HEK293T (cell line): ENCODE measurements at places on chromosomes 16 and 17.

GRCh38 chr16:48235556-48236136 lies 8.5 kb upstream of the LONP2 start:
- DNase-seq = no peak

DNA sequence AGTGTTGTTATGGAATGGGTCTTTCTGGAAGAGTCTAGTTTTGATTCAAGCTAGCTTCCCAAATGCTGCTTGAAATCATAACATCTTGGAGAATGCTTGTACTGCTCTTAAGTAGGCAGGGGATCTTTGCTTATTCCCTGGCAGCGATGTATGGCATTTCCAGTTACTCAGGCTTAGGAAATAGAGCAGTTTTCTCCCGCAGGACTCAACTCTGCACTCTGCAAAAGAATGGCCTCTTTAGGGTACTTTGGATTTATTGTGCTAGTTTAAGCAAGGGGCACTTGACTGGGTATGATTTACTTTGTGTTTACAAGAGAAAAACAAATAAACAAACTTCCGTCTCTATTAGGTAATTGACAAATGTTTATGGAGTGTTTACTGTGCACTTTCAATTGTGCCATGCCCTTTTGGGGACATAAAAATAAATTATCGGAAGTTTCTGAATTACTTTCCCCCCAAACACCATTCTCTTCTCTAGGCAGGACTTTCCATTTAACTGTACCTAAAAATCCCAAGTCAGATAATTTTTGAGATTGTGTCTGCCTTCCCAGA lies 164.0 kb downstream of the MAP2K6 start:
- DNase-seq = no peak

- no peak for DNase-seq
Measured at GRCh38 chr17:11388054-11388453, 147.0 kb downstream of the SHISA6 start.

DNA sequence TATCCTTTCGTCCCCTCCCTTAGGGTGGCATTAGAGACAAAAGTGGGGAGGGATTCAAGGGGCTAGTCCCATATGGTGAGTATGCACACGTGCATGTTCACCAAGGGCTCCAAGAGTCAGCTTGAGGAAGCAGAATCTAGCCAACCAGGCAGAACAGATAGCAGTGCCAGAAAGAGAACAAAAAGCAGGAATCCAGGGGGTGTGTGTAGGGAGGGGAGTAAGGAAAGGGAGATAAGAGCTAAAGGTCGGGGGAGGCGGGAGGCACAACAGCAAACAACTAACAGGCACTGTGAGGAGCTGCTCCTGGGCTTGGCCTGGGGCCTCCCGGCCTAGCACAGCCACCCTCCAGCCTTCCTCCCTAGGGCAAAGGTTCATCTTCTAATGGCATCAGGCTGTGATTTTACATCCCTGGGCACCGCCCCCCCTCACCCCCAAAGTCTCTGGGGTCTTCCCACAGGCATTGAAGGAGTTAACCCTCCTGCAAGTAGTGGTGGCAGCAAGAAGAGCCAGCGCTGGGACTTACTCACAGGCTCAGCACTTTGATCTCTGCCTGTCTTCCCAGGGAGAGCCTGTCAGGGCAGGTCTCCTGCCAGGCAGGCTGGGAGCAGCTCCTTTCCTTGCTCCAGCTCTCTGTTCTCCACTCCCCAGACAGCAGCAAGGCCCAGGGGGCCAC lies 12.4 kb upstream of the SUPT4H1 start:
- DNase-seq = no peak

- DNase-seq = no peak
Measured at GRCh38 chr17:64171041-64171440, 41.1 kb upstream of the ERN1 start.

DNA sequence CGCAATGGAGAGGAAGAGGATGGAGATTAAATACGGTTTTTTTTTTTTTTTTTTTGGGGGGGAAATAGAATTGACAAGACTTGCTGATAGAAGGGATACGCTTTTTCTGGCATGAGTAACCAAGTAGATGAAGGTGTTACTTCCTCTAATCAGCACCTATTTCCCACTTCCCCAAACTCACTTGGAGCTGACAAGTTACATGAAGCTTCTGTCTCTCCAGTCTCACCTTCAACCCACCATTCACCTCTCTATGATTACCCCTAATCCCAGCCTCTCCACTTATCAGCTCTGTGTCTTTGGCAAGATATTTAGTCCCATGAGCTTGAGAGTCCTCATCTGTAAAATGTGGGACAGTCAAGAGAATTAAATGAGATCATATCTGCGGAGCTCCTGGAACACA lies 185.9 kb upstream of the HS3ST3A1 start:
- no peak for DNase-seq

DNA sequence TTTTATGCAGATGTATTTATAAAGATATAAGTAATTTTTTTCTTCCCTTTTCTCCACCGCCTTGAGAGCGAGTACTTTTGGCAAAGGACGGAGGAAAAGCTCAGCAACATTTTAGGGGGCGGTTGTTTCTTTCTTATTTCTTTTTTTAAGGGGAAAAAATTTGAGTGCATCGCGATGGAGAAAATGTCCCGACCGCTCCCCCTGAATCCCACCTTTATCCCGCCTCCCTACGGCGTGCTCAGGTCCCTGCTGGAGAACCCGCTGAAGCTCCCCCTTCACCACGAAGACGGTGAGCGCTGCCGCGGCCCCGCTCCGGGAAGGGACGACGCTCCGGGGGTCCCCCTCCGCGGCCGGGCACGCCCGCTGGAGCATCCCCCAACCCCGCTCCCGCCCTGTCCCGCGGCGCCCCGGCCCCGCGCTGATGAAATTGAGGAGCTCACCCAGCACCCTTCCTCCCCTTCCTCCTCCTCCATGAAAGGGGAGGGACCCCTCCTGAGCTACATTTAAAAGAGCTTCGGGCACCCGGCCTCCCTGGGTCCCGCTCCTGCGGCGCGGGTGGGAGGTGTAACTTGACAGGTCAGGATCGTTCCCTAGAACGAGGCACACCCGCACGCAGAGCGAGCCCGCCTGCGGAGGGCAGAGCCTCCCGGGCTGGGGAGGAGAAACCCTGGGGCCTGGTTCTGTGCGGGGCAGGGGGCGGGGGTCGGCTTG lies 706 bp downstream of the HLF start:
- DNase-seq = no peak

GRCh38 chr17:5892921-5893675 lies 177.1 kb upstream of the WSCD1 start:
- no peak for DNase-seq

DNA sequence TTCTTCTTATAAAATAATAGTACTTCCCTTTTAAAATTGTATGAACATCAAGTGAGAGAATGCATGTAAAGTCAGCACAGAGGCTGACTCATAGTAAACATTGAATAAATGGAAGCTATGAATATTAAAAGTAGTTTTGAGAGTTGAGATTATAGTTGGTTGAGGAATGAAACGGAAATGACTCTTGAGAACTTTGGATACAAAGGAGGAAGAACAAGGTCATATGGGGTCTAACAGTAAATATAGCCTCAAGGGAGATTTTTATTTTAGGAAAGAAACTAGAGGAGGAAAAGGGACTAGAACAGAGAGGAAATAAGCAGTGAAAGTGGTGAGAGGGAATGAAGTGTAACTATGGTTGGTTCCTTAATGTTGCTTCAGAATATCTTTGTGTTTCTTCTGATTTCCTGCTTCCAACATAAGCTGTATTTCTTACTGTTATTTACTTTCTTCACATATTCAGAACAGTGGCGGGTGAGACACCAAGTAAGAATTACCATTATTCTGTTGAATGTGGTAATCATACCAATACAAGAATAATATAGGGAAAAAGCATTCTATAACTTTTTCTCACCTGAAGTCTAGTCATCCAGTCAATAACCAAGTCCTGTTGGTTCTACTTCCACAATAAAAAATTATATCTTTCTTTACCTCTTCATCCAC lies 165.1 kb downstream of the CHD9 start:
- DNase-seq = no peak

GRCh38 chr16:17566075-17566474 lies 95.3 kb upstream of the XYLT1 start:
- no peak for DNase-seq

GRCh38 chr16:10465821-10466220 lies 80.0 kb downstream of the ATF7IP2 start:
- no peak for DNase-seq

- peak; percentile 72 for DNase-seq
Measured at GRCh38 chr17:8220783-8221662, 10.6 kb upstream of the AURKB start.

- no peak for DNase-seq
Measured at GRCh38 chr16:58046054-58046881, 20.7 kb downstream of the MMP15 start.

GRCh38 chr16:68332411-68333121 lies 21.7 kb downstream of the PRMT7 start:
- no peak for DNase-seq

GRCh38 chr16:35736546-35736945 lies 2277.1 kb downstream of the TP53TG3F start:
- no peak for DNase-seq

DNA sequence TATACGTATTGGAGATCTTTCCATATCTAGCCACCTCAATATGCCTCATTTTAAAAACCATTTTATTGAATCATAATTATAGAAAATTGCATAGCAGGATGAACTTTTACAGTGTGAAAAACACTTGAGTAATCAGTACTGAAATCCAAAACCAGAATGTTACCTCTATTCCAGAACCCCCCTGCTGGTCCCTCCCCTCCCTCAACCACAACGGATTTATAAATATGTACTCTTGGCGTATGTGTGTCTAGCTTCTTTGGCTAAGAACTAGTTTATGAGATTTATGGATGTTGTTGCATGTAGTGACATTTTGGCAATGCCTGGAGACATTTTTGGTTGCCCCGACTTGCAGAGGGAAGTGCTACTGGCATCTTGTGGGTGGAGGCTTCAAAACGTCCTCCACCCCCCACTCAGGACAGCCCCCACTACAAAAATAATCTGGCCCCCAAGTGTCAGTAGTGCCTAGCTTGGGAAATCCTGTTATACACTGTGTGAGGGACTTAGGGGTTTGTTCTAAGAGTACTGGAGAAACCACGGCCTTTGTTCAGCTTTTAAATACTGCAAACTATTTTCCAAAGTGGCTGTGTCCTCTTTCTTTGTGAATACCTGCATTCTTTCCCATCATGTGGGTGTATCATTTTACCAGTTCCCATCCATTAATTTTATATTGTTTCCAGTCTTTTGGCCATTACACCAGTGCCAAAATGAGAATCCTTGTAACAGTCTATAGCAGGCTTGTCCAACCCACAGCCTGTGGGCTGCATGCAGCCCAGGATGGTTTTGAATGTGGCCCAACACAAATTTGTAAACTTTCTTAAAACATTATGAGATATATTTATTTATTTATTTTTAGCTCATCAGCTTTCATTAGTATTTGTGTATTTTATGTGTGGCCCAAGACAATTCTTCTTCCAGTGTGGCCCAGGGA lies 23.7 kb downstream of the ITPRIPL2 start:
- DNase-seq = no peak

DNA sequence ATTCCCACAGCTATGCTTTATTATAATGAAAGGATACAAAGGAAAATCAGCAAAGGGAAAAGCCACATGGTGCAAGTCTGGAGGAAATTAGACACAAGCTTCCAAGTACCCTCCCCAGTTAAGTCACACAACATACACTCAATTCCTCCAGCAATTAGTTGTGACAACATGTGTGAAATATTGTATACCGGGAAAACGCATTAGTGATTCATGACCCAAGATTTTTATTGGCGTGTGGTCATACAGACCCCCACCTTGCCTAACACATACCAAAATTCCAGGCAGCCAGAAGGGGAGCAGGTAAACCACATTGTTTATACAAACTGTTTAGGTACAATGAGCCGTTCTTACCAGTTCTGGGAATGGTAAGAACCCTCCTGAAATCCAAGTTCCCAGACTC lies 160.6 kb downstream of the CYB561 start:
- no peak for DNase-seq

GRCh38 chr17:63482509-63482908 lies 5.6 kb downstream of the ACE start:
- DNase-seq = no peak

DNA sequence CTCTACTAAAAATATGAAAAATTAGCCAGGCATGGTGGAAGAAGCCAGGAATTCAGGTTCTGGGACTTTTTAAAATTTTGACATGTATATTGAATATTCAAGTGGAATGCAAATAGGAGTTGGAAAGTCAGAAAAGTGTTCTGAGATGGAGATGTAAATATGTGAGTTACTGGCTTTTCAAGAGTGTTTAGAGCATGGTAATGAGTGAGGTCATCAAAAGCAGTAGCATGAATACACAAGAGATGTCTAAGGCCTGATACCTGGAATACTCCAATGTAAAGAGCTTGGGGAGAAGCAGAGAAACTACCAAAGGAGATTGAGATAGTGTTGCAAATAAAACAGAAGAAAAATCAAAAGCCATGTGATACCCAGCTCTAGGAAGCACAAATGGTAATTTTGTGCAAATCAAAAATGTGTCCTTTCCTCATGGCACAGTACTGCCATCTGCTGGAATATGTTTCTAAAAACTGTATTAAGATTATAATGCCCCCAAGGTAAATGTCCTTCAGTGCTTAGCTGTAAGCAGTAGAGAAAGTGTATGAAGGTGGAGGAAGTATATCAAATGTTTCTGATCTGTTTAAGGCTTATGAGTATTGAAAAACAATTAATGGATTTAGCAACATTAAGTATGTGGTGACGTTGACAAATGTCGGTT lies 908.4 kb downstream of the KCNJ18 start:
- no peak for DNase-seq

DNA sequence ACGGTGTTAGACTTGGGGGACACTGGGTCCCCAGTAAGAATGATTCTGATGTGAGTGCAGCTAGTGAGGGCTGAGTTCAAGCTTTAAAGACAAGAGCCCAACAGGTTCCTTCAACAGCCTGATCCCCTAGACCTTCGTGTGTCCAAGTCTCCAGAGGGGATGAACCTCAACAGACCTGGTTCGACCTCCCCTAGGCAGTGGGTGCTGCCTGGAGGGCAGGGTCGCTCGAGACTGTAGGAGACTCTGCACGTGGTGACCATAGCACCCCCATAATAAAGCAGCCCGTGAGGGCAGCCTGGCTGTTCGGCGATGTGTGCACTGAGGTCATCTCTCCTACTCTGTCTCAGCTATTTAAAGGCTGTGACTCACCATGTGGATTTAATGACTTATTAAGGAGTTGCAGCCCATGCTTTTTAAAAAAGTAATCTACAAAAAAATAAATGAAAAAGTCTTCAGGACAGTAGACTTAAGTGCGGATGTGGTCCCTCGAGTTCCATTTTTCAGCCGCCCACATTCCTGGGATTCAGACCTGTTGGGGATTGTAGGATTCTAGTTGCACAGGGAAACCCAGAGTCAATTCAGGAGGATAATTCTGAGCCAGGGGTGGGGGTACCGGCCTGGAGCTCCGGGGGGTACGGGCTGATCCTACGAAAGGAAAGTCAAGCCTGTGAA lies 23.4 kb upstream of the METRNL start:
- no peak for DNase-seq

- DNase-seq = peak; percentile 80
Measured at GRCh38 chr17:39235555-39236449, 10.1 kb upstream of the STAC2 start.

GRCh38 chr17:10624969-10625368 lies 32.1 kb downstream of the MYH3 start:
- no peak for DNase-seq
